ENCODE measurements at places on chromosomes 11 and 22. TPM values are rescaled to one million over a fixed set of nuclear protein-coding genes. Genes with fewer than 3 reads are reported as not detected.

LIF gene
- 27.6 TPM for polyA plus RNA-seq

SAA4 gene
- polyA plus RNA-seq: not detected

APOL5 gene
- polyA plus RNA-seq: 0.03 TPM

DNA sequence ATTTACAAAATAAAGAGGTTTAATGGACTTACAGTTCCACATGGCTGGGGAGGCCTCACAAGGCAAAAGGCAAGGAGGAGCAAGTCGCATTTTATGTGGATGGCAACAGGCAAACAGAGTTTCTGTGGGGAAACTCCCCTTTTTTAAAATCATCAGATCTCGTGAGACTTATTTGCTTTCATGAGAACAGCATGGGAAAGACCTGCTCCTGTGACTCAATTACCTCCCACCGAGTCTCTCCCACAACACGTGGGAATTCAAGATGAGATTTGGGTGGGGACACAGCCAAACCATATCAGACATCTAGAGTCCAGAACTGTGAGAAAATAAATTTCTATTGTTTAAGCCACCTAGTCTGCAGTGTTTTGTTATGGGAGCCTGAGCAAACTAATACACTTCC, 80.8 kb downstream of the ME3 start:
- no peak overlapping the region for H3K4me3 ChIP-seq
- H3K36me3 ChIP-seq: no peaks in the 10 kb centered on the region

DNA sequence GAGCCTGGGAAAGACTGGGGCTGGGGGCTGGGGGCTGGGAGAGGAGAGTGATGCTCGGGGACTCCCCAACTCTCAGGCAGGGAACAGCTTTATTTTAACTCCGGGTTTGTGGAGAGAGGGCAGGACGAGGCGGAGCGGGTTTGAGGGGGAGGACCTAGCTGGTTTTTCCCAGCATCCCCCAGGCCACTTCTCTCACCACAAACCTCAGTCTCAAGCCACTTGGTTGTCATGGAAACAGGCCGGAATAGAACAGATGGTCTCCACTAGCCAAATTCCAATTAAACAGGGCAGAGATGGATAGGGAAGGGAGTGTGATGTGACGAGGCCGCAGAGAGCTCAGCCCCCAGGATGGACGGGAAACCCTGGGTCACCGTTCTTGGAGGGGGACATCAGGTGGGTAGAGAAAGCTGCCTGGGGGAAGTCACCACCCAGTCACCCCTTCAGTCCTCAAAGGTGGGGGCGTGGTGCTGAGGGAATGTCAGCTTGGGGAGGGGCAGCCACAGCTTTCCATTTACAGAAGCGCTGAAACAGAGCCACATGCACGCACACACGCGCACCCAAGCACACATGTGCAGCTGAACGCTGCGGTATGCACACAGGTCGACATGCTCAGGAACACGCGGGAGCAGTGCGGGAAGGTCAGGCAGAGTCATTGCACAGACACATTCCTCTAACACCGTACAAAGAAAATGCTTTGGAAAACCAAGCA, 19.2 kb downstream of the NECTIN1 start:
- no peak overlapping the region for H3K4me3 ChIP-seq
- DNase-seq: peak; percentile 69
- no peak overlapping the region for H3K27ac ChIP-seq
- H3K27me3 ChIP-seq: no peaks in the 10 kb centered on the region
- no peaks in the 10 kb centered on the region for H3K36me3 ChIP-seq
- peaks cover 60% of the 10 kb centered on the region for H3K4me1 ChIP-seq

- H3K4me3 ChIP-seq: no peak overlapping the region
- no peak for DNase-seq
- H3K27me3 ChIP-seq: no peaks in the 10 kb centered on the region
- H3K27ac ChIP-seq: no peak overlapping the region
- peaks cover 23% of the 10 kb centered on the region for H3K4me1 ChIP-seq
These were observed 88.1 kb downstream of the MICAL2 start for GRCh38 chr11:12198251-12199222.

GRCh38 chr11:118095493-118095892, 8.7 kb upstream of the SMIM35 start:
- peaks cover 44% of the 10 kb centered on the region for H3K4me1 ChIP-seq
- H3K27me3 ChIP-seq: no peaks in the 10 kb centered on the region
- no peak overlapping the region for H3K4me3 ChIP-seq

GRCh38 chr22:30104501-30105156, 24.4 kb downstream of the HORMAD2 start:
- H3K4me1 ChIP-seq: no peaks in the 10 kb centered on the region
- H3K36me3 ChIP-seq: no peaks in the 10 kb centered on the region
- no peak overlapping the region for H3K4me3 ChIP-seq
- no peak for DNase-seq
- peaks cover 2% of the 10 kb centered on the region for H3K27me3 ChIP-seq

DNA sequence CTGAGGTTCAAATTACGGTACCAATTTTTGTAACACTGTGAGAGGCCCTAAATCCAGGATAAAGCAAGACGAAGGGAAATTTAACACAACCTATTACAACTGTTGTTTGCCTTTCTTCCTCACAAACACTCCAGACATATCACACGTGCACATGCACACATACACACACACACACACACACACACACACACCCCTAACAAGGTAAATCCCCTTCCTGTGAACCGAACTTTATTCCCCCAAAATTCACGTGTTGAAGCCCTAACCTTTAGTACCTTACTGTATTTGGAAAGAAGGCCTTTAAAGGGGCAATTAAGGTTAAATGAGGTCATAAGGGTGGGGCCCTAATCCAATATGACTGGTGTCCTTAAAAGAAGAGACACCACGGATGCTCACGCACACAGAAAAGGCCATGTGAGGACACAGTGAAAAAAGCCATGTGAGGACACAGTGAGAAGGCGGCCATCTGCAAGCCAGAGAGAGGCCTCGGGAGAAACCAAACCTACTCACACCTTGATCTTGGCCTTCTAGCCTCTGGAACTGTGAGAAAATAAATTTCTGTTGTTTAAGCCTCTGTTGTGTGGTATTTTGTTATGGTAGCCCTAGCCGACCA, 1.8 kb downstream of the SERGEF start:
- peaks cover 5% of the 10 kb centered on the region for H3K36me3 ChIP-seq
- H3K27me3 ChIP-seq: peaks cover 5% of the 10 kb centered on the region
- H3K4me1 ChIP-seq: peaks cover 9% of the 10 kb centered on the region
- no peak for DNase-seq

DNA sequence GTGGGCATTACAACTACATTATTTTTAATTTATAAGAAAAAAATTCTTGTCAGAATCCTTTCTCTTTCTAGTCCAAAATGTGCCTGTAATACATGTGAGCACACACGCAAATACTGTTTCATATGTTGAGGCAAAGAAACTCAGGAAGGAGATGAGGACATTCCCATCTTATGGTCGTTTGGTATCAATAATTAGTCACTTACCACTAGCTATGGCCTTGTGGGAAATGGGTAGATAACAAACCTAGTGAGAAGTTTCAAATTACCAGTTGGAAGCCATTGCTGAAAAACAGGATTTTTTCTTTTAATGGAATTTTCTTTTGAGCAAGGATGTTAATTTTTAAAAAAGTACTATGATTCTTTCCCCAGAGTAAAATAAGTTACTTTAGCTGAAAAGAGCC, 25.7 kb downstream of the AMOTL1 start:
- no peaks in the 10 kb centered on the region for H3K36me3 ChIP-seq
- H3K27me3 ChIP-seq: no peaks in the 10 kb centered on the region
- no peak overlapping the region for H3K4me3 ChIP-seq
- peak overlapping the region; percentile 27 for H3K27ac ChIP-seq

DNA sequence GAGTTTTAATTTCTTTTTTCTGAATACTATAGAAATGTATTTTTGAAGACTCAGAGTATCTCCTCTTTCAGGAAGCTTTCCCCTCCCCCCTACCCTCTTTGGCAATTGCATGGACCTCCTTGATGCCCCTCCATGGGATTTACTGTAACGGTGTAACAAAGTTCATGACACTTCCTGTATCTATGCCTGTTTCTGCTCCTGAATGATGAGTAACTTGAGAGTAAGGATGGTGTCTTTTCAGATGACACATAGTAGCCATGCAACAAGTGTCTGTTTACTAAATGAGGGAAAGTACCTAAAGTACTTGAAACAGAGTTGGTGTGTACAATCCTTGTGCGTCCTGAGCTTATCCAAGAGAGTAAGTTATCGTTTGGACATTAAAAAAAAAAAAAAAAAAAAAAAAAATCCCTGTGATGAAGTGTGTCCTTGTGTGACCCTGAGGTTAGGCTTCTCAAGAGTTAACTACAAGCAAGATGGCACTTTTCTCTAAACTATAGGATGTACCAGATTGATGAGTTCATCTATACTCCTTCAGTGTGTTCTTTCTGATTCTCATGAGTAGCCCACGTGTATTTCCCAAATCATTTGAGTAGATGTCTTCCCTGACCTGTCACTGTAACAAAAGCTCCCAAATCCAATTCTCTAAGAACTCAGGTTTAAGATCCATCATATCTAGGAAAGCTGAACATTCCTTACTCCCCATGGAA, 7.4 kb downstream of the ETS1 start:
- peaks cover 40% of the 10 kb centered on the region for H3K27me3 ChIP-seq
- H3K4me1 ChIP-seq: no peaks in the 10 kb centered on the region
- no peak for DNase-seq
- no peak overlapping the region for H3K4me3 ChIP-seq
- no peaks in the 10 kb centered on the region for H3K36me3 ChIP-seq
- no peak overlapping the region for H3K27ac ChIP-seq

DNA sequence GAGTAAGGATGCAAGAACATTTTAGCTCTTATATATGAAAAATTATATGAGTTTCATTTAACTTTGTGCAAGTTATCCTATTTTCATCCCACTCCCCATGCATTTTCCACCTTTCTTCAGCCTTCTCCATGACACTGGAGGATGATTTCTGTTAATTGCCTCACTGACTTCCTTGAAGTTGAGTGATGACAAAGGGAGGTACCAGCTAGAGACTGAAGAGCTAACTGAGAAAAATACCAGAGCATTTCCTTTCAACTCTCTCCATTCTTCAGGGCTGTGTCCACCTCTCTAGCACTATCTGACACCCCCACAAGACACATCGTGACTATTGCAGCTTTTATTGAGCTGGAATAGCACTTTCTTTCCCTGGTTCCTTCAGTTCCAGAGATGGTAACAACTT, 711.6 kb upstream of the LRRC4C start:
- no peak overlapping the region for H3K4me3 ChIP-seq
- DNase-seq: no peak
- H3K36me3 ChIP-seq: no peaks in the 10 kb centered on the region
- no peak overlapping the region for H3K27ac ChIP-seq
- no peaks in the 10 kb centered on the region for H3K27me3 ChIP-seq

GRCh38 chr11:117752071-117752470, 44.9 kb downstream of the DSCAML1 start:
- H3K4me3 ChIP-seq: no peak overlapping the region
- peaks cover 13% of the 10 kb centered on the region for H3K4me1 ChIP-seq
- H3K36me3 ChIP-seq: no peaks in the 10 kb centered on the region
- no peak for DNase-seq

DNA sequence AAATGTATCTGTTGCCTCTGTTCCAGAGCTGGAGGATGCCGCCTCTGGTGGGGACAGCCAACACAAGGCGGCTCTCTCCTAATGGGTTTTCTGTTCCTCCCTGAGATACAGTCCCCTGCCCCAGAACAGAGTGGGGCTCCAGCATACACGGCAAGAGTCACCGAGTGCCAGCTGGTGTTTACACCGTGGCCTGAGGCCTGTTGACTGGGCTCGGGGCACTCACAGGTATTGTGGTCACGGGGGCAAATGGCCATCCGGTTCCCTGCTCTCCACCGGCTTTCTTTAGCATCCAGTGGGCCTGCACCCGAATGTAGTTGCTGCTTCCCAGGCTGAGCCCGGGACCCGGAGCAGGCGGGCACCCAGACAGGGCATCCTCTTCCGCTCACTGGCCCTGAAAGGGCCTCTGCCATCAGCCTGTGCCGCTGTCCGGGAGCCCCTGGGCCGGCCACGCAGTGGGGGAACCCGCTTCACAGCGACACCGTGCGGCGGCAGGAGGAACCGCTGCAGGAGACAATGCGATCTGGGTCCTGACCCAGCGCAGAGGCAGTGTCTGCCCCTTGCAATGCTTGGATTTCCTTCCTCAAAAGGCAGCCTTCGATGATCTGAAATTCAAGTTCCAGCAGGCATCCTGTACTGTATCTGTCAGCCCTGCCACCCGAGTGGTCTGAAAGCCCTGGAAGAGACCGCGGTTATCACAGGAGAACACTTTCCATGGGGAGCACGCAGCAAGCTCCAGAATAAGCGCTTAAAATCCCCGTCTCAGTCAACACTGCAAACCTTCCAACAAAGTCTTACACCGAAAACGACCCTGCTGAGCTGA, 859 bp upstream of the KRTAP5-5 start:
- H3K36me3 ChIP-seq: no peaks in the 10 kb centered on the region
- no peak overlapping the region for H3K27ac ChIP-seq
- H3K4me3 ChIP-seq: no peak overlapping the region
- peak; percentile 31 for DNase-seq
- no peaks in the 10 kb centered on the region for H3K4me1 ChIP-seq

- H3K27ac ChIP-seq: no peak overlapping the region
- H3K4me1 ChIP-seq: no peaks in the 10 kb centered on the region
- H3K27me3 ChIP-seq: no peaks in the 10 kb centered on the region
- no peaks in the 10 kb centered on the region for H3K36me3 ChIP-seq
- no peak for DNase-seq
- H3K4me3 ChIP-seq: no peak overlapping the region
These were observed 217.7 kb downstream of the CNTN5 start for GRCh38 chr11:99238401-99238800.

DNA sequence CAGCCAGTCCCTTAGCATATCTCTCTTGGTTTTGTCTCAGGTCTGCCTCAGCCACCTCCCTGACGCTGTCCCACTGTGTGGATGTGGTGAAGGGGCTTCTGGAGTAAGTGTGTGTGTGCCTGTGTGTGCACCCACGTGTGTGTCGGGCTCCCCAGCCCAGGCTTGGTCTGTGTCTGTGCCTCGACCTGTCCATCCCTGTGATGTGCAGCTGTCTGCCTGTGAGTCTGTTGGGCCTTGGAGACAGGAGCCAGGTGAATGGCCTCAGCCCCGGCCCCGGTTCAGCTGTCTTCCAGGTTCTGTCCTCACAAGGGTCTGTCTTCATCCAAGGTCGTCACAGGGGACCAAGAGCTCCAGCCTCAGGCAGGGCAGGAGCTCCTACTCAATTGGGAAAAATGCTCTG, 9.8 kb downstream of the ATG16L2 start:
- no peak overlapping the region for H3K27ac ChIP-seq
- DNase-seq: no peak
- no peak overlapping the region for H3K4me3 ChIP-seq
- peaks cover 30% of the 10 kb centered on the region for H3K4me1 ChIP-seq
- no peaks in the 10 kb centered on the region for H3K27me3 ChIP-seq
- H3K36me3 ChIP-seq: peaks cover 19% of the 10 kb centered on the region

GRCh38 chr11:26778000-26778757, 56.3 kb upstream of the SLC5A12 start:
- no peaks in the 10 kb centered on the region for H3K4me1 ChIP-seq
- H3K27ac ChIP-seq: no peak overlapping the region
- H3K4me3 ChIP-seq: no peak overlapping the region
- H3K27me3 ChIP-seq: no peaks in the 10 kb centered on the region

DNA sequence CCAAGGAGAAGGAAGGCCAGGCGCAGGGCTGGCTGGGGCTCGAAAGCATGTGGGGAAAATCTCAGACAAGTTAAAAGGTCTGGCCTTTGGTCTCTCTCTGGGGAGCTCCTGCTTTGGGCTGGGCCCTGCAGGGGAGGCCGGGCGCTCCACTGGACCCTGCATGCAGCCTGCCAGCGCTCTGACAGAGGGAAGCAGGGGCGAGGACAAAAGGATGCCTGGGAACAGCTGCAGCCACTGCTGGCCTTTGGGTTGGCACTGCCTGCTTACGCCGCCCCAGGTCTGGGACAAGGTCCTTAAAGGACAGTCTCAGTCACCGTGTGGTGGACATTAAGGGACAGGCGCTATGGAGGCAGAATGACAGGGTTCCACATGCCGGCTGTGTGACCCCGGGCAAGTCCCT, 56.4 kb upstream of the TTLL12 start:
- H3K4me1 ChIP-seq: no peaks in the 10 kb centered on the region
- no peaks in the 10 kb centered on the region for H3K36me3 ChIP-seq
- no peak for DNase-seq
- H3K4me3 ChIP-seq: no peak overlapping the region
- H3K27me3 ChIP-seq: no peaks in the 10 kb centered on the region

Data from large intestine (tissue), 12 donors.